ENCODE measurements at places on chromosomes 7 and 10.

- no peak for DNase-seq
Measured at GRCh38 chr10:118523775-118524174, 71.7 kb downstream of the PRLHR start.

DNA sequence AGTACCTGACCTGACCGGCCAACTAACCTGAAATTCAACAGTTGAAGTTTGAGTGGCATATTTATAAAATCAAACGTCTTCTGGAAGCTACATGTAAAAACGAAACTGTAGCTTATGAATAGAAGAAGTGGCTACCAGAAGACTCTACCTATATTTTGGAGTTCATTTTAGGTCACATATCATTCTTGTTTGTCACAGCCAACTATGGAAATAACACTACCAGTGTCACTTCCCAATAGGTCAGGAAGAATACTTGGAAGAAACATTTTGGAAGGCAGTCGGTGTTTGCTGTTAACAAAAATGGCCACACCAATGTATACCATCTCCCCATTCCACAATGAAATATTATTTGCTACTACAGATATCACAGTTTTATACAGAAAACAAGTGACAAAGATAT is 12.6 kb downstream of the TWIST1 start:
- no peak for DNase-seq

GRCh38 chr7:66265566-66265965 is 60.4 kb downstream of the TPST1 start:
- no peak for DNase-seq

DNA sequence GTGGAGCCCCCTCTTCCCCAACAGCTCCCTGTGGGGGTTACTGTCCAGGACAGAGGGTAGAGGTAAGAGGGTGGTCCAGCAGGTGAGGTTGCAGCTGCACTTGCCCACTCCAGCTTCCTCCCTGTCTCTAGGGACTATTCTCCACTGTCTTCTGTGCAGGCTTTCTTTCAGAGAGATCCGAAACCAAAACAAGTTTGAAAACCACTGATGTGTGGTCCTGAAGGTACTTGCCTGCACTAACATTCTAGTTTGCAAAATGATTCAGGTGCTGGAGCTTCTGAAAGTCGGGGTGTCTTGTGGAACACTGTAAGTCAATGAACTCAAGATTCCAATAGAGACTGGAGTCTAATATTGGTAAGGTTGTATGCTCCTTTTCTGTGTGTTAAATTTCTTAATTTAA is 63.1 kb downstream of the BLNK start:
- no peak for DNase-seq

DNA sequence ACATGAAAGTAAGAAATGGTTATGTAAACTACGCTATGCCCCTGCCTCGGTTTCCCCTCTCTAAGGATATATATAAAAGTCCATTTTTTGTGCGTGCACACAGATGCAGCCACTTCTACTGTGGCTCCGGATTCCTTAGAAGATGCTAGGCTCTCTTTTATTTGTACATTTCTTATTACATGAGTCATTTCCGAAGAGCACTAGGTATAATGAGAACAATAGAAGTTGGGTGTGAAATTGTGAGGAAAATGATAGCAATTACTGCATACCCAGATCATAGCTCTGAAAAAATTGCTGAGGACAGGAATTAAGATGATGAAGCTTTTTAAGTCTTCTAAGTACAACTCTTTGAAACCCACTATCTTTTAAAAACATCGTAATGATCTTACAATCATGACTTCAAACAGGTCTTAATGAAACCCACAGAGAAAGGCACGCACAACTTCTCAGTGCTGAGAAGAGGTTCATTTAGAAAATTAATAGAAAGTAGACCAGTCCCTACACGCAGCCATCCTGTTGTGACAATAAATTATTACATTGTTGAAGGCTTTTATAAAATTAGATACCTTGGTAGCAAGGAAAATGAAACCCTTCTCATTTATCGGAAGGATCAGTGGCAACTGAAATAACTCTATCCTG is 96.2 kb upstream of the FGFR2 start:
- no peak for DNase-seq

DNA sequence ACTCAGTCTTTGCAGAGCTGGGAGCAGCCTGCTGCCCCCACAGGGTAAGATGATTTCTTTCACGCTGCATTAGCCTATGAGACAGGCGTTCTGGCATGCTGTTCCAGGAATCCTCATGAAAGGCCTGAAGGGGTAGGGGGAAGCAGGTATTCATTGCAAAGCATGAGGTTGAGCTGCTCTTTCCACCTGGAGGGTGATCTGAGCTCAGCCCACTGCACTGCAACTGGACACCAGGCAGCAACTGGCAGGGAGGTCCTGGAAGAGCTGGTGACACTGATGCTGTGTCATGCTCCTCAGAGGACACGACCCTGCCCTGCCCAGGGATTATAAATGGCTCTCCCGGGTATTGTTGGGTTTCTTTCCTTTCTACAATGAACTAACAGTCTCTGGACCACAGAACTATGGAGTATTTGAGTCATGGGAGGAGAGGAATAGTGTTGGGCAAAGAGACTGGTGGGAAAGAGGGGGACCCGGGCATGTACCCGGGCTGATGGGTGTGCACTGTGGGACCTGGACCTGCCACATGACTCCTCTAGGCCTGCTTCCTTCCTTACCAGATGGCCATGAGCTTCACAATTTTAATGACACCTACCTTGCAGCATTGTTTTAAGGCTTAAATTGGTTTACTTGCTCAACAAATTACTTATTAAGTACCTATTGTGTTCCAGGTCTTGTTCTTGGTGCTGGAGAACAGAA is 24.3 kb downstream of the SLC25A28 start:
- no peak for DNase-seq

All from stimulated activated CD4-positive, alpha-beta T cell treated with anti-CD3 and anti-CD28 coated beads, TNF-alpha, amount 100 ng/mL, for 4 hours (primary cell).